ENCODE measurements at places on chromosomes 1 and 21. TPM values are rescaled to one million over a fixed set of nuclear protein-coding genes. Genes with fewer than 3 reads are reported as not detected.

PCP4L1 gene
- not detected for total RNA-seq

CELA2A gene
- not detected for total RNA-seq

HMCN1 gene
- 0.45 TPM for total RNA-seq

FAM3B gene
- total RNA-seq = not detected

DNA sequence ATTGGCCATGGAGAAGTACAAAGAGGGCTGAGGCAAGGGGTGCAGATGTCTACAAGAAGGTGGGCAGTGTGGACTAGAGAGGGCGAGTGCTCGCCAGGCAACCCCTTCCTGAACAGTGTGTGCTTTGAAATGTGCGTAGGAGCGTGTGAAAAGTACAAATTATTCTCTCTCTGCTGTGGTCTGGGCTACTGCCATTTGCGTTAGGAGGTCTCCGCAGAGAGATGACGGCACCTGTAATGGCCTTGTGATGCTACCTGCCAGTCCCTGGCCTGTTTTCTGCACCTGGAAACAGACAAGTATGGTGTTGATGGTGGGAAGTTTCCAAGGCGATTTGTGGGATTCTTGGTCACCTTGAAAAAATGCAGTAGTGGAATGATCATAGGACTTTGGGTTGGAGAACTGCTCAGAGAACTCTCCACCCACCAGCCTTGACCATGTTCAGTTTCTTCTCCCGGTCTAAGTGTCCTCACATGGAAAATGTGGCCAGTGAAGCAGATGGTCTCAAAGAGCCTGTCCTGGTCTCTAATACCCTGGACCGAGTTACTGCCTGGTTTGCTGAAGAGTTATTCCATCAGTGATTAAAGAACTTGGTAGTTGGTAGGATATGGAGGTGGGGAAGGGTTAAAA, 74.5 kb downstream of the MRPS6 start:
- no peak overlapping the region for H3K27ac ChIP-seq
- H3K4me3 ChIP-seq = no peak overlapping the region
- H3K36me3 ChIP-seq = peaks cover 8% of the 10 kb centered on the region
- DNase-seq = no peak
- H3K4me1 ChIP-seq = no peaks in the 10 kb centered on the region

TNNT2 gene
- not detected for total RNA-seq

DNA sequence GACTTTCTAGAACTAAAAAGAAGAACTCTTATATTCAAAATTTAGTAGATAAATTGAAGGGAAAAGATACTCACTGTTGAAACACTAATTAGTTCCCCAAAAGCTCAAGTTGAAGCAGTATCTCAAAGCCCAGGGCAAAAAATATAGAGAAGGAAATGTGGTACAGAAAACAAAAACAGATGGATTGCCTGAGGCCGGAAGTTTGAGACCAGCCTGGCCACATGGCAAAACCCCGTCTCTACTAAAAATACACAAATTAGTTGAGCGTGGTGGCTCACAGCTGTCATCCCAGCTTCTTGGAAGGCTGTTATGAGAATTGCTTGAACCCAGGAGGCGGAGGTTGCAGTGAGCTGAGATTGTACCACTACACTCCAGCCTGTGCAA, 36.0 kb downstream of the FAM177B start:
- no peaks in the 10 kb centered on the region for H3K27me3 ChIP-seq
- H3K36me3 ChIP-seq = no peaks in the 10 kb centered on the region
- peaks cover 20% of the 10 kb centered on the region for H3K4me1 ChIP-seq
- peak overlapping the region; percentile 47 for H3K27ac ChIP-seq

ADCY10 gene
- 1.00 TPM for total RNA-seq

DNA sequence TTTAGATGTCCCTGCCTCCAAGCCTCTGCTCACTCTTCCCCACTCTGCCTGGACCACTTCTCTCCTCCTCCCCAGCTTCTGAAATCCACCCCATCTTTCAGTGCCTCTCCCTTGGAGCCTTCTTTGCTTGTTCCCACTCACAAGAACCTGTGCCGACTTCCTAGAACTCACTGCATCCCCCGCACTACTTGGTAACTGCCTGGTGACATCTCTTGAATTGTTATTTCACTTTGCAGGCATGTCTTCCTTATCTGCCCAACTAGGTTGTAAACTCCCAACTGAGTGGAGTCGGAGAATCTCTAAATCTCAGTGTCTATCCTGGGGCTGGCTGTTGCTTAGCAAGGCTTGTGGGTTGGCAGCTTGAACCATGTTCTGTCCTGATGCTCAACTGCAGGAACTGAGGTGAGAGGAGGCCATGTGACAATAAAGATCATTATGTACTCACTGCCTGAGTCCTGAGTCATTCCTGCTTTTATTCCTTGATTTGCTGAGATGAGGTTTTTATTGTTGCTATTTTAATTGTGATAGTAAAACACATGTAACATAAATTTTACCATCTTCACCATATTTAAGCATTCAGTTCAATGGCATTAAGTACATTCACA, 3.9 kb downstream of the KPRP start:
- DNase-seq = no peak
- no peak overlapping the region for H3K27ac ChIP-seq
- no peaks in the 10 kb centered on the region for H3K36me3 ChIP-seq
- no peaks in the 10 kb centered on the region for H3K4me1 ChIP-seq

LRRN2 gene
- 0.10 TPM for total RNA-seq

PROX1 gene
- not detected for total RNA-seq

DNA sequence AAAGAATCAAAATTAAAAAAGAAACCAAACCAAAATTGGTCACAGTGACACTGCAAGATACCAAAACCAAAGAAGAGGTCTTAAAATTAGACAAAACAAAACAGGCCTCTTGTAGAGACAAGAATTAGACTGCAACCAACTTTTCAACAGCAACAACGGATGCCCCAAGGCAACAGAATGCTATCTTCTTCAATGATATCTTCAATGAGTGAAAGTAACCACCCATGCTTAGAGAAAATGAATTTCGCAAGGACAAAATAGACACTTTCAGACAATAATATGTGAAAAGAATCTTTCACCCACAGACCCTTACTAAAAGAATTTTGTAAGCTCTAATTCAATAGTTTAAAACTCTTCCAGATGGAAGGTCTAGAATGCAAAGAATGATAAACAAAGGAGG, 41.7 kb downstream of the USP48 start:
- DNase-seq = no peak
- peaks cover 12% of the 10 kb centered on the region for H3K36me3 ChIP-seq
- H3K27ac ChIP-seq = no peak overlapping the region
- H3K4me3 ChIP-seq = no peak overlapping the region
- no peaks in the 10 kb centered on the region for H3K4me1 ChIP-seq
- no peaks in the 10 kb centered on the region for H3K27me3 ChIP-seq

DNA sequence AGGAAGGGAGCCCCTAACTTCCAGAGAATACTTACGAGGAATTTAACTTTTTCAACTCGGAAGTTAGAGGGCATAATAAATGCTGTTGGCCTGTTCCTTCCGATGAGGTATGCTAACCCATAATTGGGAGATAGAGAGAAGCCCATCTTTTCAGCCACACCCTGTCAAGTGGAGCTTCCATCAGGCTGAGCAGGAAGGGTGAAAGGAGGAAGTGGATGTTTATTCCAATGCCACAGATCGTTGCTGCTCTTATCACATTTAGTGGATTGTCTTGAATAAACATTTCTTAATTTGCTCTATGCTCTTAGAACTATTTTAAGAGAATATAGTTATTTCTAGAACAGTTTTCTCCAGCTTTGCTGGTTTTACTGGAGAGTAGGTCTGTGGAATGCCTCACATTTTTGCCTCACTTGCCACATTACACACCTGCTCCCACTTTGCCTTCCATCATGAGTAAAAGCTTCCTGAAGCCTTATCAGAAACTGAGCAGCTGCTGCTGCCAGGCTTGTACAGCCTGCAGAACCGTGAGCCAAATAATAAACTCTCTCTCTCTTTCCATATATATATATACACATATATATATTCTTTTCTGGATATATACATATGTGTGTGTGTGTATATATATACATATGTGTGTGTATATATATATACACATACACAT, 60.0 kb upstream of the RGS21 start:
- no peaks in the 10 kb centered on the region for H3K36me3 ChIP-seq
- no peaks in the 10 kb centered on the region for H3K27me3 ChIP-seq
- no peak for DNase-seq

DNA sequence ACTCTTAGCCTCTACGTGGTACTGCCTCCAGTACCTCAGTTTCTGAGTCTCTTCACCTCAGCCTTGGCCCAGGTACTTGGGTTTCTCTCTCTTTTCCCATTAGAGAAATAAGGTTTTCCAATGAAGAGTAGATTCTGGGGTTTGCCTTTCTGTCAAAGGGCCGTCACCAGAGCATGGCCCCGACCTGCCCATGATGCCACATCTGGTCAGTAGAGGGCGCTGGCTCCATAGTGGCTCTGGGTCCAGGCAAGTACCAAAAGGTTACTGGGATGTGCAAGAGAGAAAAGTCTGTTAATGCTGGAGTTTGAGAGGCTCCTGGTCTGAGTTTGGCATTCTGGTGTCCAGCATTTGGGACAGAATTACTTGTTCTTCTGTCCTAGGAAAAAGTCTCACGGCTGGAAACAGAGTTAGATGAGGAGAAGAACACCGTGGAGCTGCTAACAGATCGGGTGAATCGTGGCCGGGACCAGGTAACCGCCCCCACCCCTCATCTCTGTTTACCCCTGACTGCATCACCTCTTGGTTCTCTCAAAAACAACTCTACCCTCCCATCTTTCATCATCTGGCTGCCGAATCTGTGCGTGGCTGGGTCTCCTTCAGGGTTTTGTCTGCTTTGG, 5.3 kb upstream of the TUFT1 start:
- peaks cover 6% of the 10 kb centered on the region for H3K4me1 ChIP-seq
- H3K27me3 ChIP-seq = no peaks in the 10 kb centered on the region
- no peaks in the 10 kb centered on the region for H3K36me3 ChIP-seq
- no peak overlapping the region for H3K27ac ChIP-seq
- no peak overlapping the region for H3K4me3 ChIP-seq
- DNase-seq = peak; percentile 84

GRCh38 chr1:183024317-183025009, 1.2 kb downstream of the LAMC1 start:
- H3K27ac ChIP-seq = no peak overlapping the region
- H3K4me3 ChIP-seq = peak overlapping the region; percentile 33
- H3K4me1 ChIP-seq = peaks cover 9% of the 10 kb centered on the region
- H3K36me3 ChIP-seq = no peaks in the 10 kb centered on the region
- H3K27me3 ChIP-seq = peaks cover 24% of the 10 kb centered on the region
- no peak for DNase-seq

- H3K27ac ChIP-seq = peak overlapping the region; percentile 48
- peak; percentile 61 for DNase-seq
- peaks cover 41% of the 10 kb centered on the region for H3K4me1 ChIP-seq
- H3K27me3 ChIP-seq = no peaks in the 10 kb centered on the region
- no peak overlapping the region for H3K4me3 ChIP-seq
These were observed 73.1 kb upstream of the TMEM51 start for GRCh38 chr1:15080328-15081007.

- no peaks in the 10 kb centered on the region for H3K27me3 ChIP-seq
- no peaks in the 10 kb centered on the region for H3K36me3 ChIP-seq
- no peak overlapping the region for H3K27ac ChIP-seq
- no peak overlapping the region for H3K4me3 ChIP-seq
These were observed 302.7 kb upstream of the SGIP1 start for GRCh38 chr1:66231217-66231616.

DNA sequence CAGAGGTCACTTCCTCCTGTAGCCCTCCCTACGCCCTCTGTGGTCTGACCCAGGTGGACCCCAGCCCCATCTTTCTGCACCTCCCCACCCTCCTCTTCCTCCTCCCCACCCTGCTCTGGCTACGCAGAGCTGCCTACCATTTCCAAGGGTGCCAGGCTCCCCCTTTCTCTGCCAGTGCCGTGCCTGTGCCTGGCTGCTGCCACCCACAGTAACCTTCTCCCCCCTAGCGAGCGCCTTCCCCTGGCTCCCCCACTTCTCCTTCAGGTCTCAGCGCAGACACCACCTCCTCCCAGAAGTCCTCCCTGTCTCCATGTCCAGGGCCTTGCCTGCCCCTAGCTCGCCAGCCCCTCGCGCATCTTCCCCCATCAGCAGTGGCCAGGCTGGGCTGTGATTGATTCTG, 471.5 kb downstream of the PTPRU start:
- no peak overlapping the region for H3K27ac ChIP-seq
- no peaks in the 10 kb centered on the region for H3K36me3 ChIP-seq
- H3K4me1 ChIP-seq = no peaks in the 10 kb centered on the region
- no peak for DNase-seq
- no peak overlapping the region for H3K4me3 ChIP-seq
- H3K27me3 ChIP-seq = no peaks in the 10 kb centered on the region

- no peak overlapping the region for H3K27ac ChIP-seq
- no peak for DNase-seq
- no peaks in the 10 kb centered on the region for H3K4me1 ChIP-seq
- H3K27me3 ChIP-seq = no peaks in the 10 kb centered on the region
- H3K36me3 ChIP-seq = no peaks in the 10 kb centered on the region
These were observed 141.8 kb upstream of the AJAP1 start for GRCh38 chr1:4512636-4513035.

DENND2D gene
- 203 TPM for total RNA-seq

- H3K36me3 ChIP-seq = no peaks in the 10 kb centered on the region
- DNase-seq = no peak
- H3K27ac ChIP-seq = no peak overlapping the region
These were observed 14.8 kb upstream of the RNF220 start for GRCh38 chr1:44390277-44390676.

TP73 gene
- total RNA-seq = 0.39 TPM

HAO2 gene
- total RNA-seq = not detected

LCK gene
- total RNA-seq = 180 TPM

- no peak for DNase-seq
- no peak overlapping the region for H3K4me3 ChIP-seq
- H3K4me1 ChIP-seq = peaks cover 20% of the 10 kb centered on the region
These were observed 59.2 kb downstream of the TIAM1 start for GRCh38 chr21:31284797-31285397.

NID1 gene
- total RNA-seq = 0.32 TPM

- H3K4me1 ChIP-seq = peaks cover 90% of the 10 kb centered on the region
- H3K27me3 ChIP-seq = no peaks in the 10 kb centered on the region
- DNase-seq = peak; percentile 60
- peaks cover 85% of the 10 kb centered on the region for H3K36me3 ChIP-seq
- peak overlapping the region; percentile 86 for H3K27ac ChIP-seq
- no peak overlapping the region for H3K4me3 ChIP-seq
These were observed 79.9 kb downstream of the CD247 start for GRCh38 chr1:167438171-167439138.

GRCh38 chr1:31624731-31625514, 7.4 kb downstream of the HCRTR1 start:
- H3K4me3 ChIP-seq = no peak overlapping the region
- peaks cover 24% of the 10 kb centered on the region for H3K36me3 ChIP-seq

RNU5D-1 gene
- total RNA-seq = not detected

- H3K4me3 ChIP-seq = no peak overlapping the region
- no peak for DNase-seq
- H3K4me1 ChIP-seq = peaks cover 54% of the 10 kb centered on the region
- no peaks in the 10 kb centered on the region for H3K27me3 ChIP-seq
- no peaks in the 10 kb centered on the region for H3K36me3 ChIP-seq
- no peak overlapping the region for H3K27ac ChIP-seq
These were observed 158.7 kb upstream of the IRF2BP2 start for GRCh38 chr1:234768569-234769283.

SPTA1 gene
- total RNA-seq = not detected

KLF17 gene
- total RNA-seq = not detected

DNA sequence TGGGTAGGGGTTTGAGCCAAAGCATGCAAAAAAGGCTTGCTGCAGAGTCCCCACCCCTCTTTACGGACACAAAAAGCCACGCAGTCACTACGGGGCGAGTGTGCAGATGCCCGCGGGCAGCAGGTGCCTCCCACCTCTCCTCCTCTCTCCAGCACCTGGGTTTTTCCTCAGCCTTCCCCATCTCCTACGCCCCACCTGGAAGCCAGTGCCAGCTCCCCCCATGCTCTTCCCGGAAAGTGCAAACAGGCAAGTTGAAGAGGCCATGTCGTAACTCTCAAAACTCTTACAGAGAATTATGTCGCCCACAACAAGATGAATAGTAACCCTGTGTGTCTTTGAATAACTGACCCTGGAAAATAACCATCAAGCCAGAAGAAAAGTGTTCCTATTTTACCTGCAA, 82.5 kb downstream of the PDE9A start:
- H3K27me3 ChIP-seq = no peaks in the 10 kb centered on the region
- H3K4me3 ChIP-seq = no peak overlapping the region
- DNase-seq = no peak
- peaks cover 19% of the 10 kb centered on the region for H3K4me1 ChIP-seq
- no peak overlapping the region for H3K27ac ChIP-seq
